ENCODE measurements at places on chromosomes 13 and 19. TPM values are rescaled to one million over a fixed set of nuclear protein-coding genes. Genes with fewer than 3 reads are reported as not detected.

Gene NAPSA
- not detected for total RNA-seq

Gene ZNF100
- 2.4 TPM for total RNA-seq

Gene PRR36
- total RNA-seq, result 0.09 TPM

Gene ZNF547
- total RNA-seq, result 4.1 TPM

Gene BRME1
- total RNA-seq, result 1.5 TPM

Gene SMG9
- total RNA-seq, result 18.6 TPM

Gene KCTD4
- total RNA-seq, result not detected

Gene PSG7
- not detected for total RNA-seq

Gene CLASRP
- 14.1 TPM for total RNA-seq

Gene TPT1
- 2,623 TPM for total RNA-seq

Gene TYROBP
- not detected for total RNA-seq

Gene MAB21L1
- 3.7 TPM for total RNA-seq

Gene CCDC106
- 16.0 TPM for total RNA-seq

Gene BTBD2
- total RNA-seq, result 59.3 TPM

Gene GRIK5
- 0.08 TPM for total RNA-seq

Gene CYP2A6
- not detected for total RNA-seq

Gene SWSAP1
- total RNA-seq, result 0.45 TPM

Gene TEAD2
- total RNA-seq, result 19.2 TPM

Gene KLK14
- not detected for total RNA-seq

Gene CGB3
- not detected for total RNA-seq

Gene PSG3
- not detected for total RNA-seq

Gene CTXN1
- 2.8 TPM for total RNA-seq

Gene NECTIN2
- 22.1 TPM for total RNA-seq

Gene BEST2
- total RNA-seq, result not detected

Gene AMH
- 1.8 TPM for total RNA-seq

Gene NCR1
- total RNA-seq, result not detected

Gene SMIM24
- not detected for total RNA-seq

Gene SLC25A30
- total RNA-seq, result 7.6 TPM

Gene ONECUT3
- total RNA-seq, result not detected

Gene ZNF611
- total RNA-seq, result 12.8 TPM

Gene CNFN
- not detected for total RNA-seq

Gene SPART
- total RNA-seq, result 95.4 TPM

Gene SELENOV
- total RNA-seq, result not detected

Gene SLC5A5
- not detected for total RNA-seq

Gene VSTM1
- not detected for total RNA-seq

Gene KBTBD6
- total RNA-seq, result 9.4 TPM

Gene ZIC5
- not detected for total RNA-seq

Data from fibroblast of the aortic adventitia (primary cell).